ENCODE measurements at places on chromosomes 2 and 18. TPM values are rescaled to one million over a fixed set of nuclear protein-coding genes. Genes with fewer than 3 reads are reported as not detected.

GRCh38 chr2:71250935-71251334 lies 24.0 kb upstream of the PAIP2B start:
- H3K27me3 ChIP-seq: no peaks in the 10 kb centered on the region
- H3K36me3 ChIP-seq: no peaks in the 10 kb centered on the region
- DNase-seq: no peak
- no peaks in the 10 kb centered on the region for H3K4me1 ChIP-seq
- no peak overlapping the region for H3K27ac ChIP-seq

The MAIP1 gene
- total RNA-seq: 13.5 TPM

The OR6B2 gene
- total RNA-seq: not detected

DNA sequence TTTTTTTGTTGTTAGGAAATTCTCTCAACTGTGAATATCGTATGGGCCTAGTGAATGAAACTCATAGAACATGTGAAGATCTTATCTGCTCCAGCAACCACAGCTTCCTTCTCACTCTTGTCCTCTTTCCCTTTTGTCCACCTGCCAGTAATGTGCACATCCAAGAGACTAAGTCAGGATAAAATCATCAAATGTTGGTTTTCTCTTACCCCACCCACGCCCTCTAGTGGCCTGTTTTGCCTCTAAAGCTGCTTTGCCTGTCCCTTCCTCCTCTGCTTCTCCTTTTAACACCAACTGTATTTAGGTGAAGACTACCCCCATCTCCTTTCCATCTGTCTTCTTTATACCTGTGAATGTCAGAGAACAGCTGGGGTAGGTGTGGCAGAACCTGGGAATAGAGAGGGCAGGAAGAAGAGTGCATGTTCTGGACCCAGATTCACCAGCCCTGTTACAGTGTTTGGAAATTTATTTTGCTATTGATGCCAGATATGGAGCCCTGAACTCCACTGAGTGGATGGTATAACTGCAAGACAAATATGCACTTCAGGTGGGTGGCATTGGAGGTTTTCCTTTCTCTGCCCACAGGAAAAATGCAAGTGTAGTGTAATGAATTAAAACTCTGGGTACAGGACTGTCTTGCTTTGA lies 8.4 kb upstream of the MGAT5 start:
- H3K4me1 ChIP-seq: peaks cover 5% of the 10 kb centered on the region
- no peak overlapping the region for H3K27ac ChIP-seq
- H3K36me3 ChIP-seq: no peaks in the 10 kb centered on the region
- no peaks in the 10 kb centered on the region for H3K27me3 ChIP-seq
